NCI-H1105 treated with DMSO at 0.1 percent for 48 hours (cell line): ENCODE measurements at places on chromosomes 12 and 14.
A peak's percentile ranks its signal among the peaks of the same experiment; 100 is the strongest.

- peak; percentile 71 for DNase-seq
These were observed 428.1 kb downstream of the NRXN3 start for GRCh38 chr14:78598046-78598920.

GRCh38 chr12:14937014-14937413 lies 1.3 kb downstream of the ERP27 start:
- DNase-seq: no peak

DNA sequence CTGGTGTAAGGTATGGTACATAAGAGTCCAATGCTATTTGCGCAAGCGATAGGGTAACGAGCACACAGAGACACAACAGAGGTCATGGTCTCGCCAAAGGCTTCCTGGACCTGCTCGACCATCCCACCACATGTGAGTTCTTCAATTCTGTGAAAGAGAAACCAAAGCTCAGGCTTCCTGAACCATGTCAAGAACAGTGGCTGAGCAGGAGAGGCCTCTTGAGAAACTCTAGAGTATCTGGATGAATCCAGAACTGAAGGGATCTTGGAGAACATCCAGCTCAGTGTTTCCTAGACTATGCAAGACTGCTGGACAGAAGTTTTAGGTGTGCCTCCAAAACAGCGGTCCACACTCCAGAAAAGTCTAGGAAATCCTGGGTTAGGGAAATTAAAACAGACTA lies 114.5 kb downstream of the TRAFD1 start:
- no peak for DNase-seq

DNA sequence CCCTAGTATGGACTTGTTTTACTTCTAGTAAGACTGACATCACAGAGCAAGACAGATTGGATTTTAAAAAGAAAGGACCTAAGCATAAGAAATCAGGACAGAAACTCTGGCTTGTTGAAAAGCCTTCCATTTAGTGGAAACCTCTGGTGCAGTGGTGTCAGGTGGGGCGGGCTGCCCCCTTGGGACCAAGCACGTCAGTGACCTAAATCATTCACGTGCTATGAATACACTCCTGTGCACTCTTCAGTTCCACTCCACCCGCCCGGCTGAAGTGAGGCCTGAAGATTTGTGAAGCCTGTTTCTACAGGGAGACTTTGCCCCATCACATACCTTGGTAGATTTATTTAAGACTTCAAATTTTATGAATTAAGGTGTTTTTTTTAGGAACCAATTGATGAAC lies 58.2 kb upstream of the STRN3 start:
- no peak for DNase-seq

DNA sequence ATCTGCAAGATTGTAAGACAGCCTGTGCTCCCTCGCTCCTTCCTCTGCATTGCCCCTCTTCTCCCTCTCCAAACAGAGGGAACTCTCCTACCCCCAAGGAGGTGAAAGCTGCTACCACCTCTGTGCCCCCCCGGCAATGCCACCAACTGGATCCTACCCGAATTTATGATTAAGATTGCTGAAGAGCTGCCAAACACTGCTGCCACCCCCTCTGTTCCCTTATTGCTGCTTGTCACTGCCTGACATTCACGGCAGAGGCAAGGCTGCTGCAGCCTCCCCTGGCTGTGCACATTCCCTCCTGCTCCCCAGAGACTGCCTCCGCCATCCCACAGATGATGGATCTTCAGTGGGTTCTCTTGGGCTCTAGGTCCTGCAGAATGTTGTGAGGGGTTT lies 37.4 kb downstream of the DAD1 start:
- no peak for DNase-seq

DNA sequence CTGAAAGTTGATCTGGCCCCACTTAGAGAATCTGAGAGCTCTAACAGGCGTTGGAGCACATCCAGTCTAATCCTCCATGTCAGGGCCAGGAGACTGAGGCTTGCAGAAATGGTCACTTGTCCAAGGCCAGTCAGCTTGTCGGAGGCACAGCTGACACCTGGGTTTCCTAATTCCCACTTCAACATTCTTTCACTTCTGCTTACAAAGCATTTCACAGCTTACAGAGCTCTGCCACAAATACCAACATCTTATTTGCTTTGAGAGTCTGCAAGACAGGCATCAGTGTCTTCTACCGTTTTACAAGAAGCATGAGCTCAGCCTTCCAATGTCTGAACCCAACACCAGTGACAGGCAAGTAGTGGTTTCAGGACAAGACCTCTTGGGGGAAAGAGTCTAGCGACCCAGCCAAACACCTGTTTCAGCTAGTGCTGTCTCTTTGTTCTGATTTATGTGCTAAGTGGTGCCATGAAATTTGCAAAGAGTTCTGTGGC lies 31.8 kb downstream of the ISCA2 start:
- no peak for DNase-seq

DNA sequence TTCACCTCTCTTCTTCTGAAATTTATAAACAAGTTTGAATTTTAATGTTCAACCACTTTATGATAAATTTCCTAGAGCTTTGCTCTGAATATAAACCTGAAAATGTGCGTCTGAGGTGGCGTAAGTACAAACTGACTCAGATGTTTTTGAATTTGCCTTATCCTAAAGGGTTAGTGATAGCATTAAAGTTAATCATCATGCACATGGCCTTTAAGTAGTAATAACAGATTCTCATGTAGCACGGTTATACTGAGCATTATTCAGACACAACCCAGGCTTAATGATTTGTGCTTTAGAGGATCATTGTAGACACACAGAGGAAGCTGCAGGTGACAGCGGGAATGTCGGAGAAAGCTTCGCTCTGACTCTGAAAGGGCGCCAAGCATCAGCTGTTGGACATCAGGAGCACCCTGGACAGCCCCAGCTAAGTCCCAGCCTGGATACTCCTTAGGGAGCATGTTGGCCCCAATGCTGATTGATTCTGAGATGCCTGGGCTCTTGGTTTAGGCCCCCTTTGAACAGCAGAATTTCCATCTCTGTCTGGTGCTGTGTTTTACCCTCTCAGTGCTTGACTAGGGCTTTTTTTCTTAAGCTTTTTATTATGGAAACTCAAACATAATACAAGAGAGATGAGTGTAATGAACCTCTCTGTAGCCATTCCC lies 91.1 kb downstream of the PLXNC1 start:
- no peak for DNase-seq

- peak; percentile 46 for DNase-seq
These were observed at the start of gene ARHGEF40 for GRCh38 chr14:21070083-21070609. Gene ARHGEF40, plus strand, starts transcription at chr14:21070304. Its CDS starts 93 bp downstream, at chr14:21070397.

- DNase-seq: peak; percentile 11
These were observed 24.0 kb upstream of the MDM1 start for GRCh38 chr12:68356060-68356695.

GRCh38 chr12:19482551-19483109 lies 43.3 kb downstream of the AEBP2 start:
- DNase-seq: no peak

DNA sequence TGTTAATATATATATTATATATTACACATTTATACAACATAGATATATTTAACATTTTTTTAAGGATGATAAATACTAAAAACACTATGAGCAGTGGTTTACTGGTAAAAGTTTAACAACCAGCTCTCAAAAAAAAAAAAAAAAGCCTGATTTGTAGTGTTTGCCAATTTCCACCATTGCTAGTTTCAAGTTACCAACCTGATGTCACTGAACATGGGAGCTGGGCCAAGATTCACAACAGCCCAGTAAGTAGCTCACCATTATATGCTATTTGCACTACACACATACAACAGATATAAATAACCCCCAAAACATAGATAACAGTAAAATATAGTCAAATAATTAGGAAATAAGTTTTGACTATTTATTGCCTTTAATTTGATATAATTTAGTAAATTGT lies 28.9 kb upstream of the TMX1 start:
- peak; percentile 95 for DNase-seq

- no peak for DNase-seq
These were observed 1.2 kb downstream of the NT5DC3 start for GRCh38 chr12:103839609-103840461.

- no peak for DNase-seq
These were observed 353.1 kb downstream of the LRIG3 start for GRCh38 chr12:58567189-58567588.

GRCh38 chr12:3606128-3606527 lies 115.1 kb downstream of the PRMT8 start:
- DNase-seq: no peak

- DNase-seq: no peak
These were observed 202.3 kb downstream of the KIF21A start for GRCh38 chr12:39240587-39240986.

GRCh38 chr12:96194576-96194889 lies 358 bp downstream of the ELK3 start:
- no peak for DNase-seq

DNA sequence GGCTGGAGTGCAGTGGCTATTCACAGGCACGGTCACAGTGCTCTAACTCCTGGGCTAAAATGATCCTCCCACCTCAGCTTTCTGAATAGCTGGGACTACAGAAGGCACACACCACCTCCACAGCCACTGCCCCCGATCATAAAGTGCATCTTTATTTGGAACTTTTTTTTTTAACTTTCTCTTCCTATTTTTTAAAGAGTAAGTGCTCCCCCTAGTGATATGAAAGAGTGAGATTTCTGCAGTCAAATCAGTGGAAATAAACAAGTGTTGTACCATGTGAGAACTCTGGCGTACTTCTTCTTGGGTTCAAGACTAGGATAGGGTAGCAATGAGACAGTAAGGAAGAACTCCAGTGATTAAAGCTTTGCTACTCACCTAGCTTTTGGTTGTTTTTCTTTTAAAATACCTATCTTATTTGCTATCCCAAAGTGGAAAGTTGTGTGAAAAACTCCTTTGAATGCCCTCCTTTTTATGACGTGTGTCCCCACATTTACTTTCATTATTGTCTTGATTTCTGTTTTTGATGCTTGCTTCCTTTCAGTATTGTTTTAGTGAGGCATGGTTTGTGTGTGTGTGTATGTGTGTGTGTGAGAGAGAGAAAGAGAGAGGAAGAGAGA lies 6.6 kb downstream of the PPP4R4 start:
- DNase-seq: peak; percentile 69

- DNase-seq: no peak
These were observed 124.7 kb downstream of the PAPOLA start for GRCh38 chr14:96626916-96627315.

- no peak for DNase-seq
These were observed 8.3 kb downstream of the CEP128 start for GRCh38 chr14:80933282-80933681.

GRCh38 chr12:109266106-109266879 lies 42.8 kb downstream of the FOXN4 start:
- no peak for DNase-seq

DNA sequence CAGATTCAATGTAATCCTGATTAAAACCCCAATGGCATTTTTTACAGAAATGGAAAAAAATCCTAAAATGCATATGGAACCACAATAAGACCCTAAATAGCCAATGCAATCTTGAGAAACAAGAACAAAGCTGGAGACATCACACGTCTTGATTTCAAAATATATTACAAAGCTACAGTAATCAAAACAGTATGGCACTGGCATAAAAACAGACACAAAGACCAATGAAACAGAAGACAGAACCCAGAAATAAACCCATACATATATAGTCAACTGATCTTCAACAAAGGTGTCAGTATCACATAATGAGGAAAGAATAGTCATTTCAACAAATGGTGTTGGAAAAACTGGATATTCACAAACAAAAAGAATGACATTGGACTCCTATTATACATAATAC lies 9.4 kb upstream of the ABCC9 start:
- DNase-seq: no peak

DNA sequence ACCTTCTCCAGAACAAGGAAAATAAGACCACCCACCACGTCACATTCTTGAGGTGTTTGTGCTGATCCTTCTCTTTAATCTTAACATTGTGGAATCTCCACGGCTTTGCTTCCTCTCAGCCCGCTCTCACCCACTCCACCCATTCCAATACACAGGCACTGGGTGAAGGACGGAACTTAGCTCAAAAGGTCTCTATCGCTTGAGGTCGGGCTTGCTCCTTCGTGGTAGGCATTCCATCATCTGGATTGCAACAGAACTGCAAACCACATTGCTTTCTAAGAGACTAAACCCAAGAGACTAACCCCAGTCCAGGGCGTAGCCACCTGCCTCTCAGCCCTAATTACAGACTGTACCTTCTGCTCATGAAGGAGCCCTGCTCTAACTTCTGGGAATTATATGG lies 24.0 kb upstream of the MDM2 start:
- no peak for DNase-seq

DNA sequence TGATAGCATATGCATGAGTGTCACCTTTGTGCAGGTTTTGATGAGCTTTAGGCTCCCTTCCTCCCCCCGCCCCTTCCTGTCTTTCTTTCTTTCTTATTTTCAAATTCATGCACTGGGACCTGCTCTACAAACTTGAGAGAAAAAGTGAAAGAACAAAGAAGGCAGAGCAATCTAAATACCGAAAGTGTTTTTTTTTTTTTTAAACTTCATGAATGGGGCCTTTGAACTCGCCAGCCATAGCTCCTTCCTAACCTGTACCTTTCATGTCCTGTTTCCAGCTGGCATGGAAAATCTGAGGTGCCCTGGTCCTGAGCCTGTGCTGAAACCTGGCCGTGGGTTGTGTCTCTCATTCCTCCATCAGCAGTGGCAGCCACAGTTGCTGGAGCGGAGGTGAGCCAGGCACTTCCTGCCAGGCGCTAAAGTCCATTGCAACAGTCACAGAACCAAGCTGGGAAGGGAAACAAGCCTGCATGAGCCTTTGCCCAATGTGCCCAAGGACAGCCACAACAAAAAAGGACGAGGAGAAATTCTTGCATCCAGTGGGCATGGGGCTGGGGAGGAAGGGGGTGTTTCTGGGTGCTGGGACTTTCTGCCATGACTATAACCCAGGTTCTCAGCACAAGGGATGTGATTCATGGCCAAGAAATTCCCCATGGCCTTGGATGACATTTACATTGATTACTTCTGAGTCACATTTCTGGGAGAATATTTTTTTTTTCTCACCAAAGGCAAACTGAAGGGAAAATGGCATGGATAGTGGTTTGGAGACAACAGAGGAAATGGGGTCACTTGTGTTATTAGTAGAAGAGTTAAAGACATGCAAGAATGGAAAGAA lies 102.7 kb downstream of the TMEM30B start:
- no peak for DNase-seq

- peak; percentile 53 for DNase-seq
These were observed 50.2 kb upstream of the NCOR2 start for GRCh38 chr12:124617615-124618014.

DNA sequence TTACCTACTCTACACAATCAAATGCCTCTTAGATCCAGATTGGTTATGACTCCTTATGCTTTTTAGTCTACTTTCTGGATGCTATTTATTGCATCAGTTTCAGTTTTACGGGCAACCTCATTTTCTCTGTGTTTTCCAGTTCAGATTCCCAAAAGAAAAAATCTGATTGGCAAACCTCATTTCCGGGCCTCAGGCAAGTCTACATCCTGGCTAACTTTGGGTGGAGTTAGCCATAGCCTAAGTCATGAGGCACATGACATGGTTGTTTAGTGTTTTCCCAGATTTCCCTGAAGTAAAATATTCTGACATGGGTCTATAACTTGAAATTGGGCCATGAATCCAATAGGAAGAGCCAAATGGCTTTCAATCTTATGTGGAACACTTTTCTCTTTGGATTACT lies 339.7 kb downstream of the NUAK1 start:
- no peak for DNase-seq

DNA sequence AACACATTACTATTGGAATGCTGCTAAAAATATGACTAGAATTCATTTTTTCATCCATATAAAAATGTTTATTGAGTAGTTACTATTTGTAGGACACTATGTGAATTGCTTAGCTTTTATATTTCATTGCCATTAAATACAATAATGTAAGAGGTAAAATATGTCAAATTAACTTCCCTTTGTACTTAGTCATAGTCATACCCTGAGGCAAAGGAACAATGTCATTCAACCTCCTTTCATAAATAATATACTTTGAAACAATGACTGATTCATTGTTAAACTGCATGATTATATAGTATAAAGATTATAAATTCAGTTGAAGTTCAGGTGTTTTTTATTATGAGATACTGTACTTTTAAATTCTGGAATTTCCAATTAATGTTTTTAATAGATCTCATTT lies 105.2 kb downstream of the GARIN6 start:
- DNase-seq: no peak
